Right lung (tissue), 10 donors: ENCODE measurements at places on chromosomes 7 and 10. TPM values are rescaled to one million over a fixed set of nuclear protein-coding genes. Genes with fewer than 3 reads are reported as not detected.

HOXA13 gene
- polyA plus RNA-seq: not detected

LAMB4 gene
- 0.28 TPM for polyA plus RNA-seq

GRCh38 chr10:58641095-58641531 is 128.4 kb downstream of the BICC1 start:
- DNase-seq: no peak

DNA sequence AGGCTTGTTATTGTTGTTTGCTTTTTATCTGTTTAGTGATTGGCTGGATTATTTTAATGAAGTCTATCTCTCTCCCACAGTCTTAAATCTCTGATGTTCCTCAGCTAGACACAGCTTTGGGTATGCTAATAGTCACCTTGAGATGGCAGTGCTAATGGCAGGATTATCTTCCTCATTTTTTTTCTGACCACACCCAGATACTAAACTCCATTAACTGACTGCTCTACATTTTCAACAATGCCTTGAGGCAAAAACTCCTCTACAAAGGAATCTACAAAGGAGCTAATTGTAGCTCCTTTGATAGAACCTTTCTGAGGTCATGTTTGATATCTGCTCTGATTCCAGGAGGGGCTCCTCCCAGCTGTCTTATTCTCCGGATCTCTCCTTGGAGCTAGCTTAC is 122.6 kb downstream of the HBP1 start:
- DNase-seq: no peak

DNA sequence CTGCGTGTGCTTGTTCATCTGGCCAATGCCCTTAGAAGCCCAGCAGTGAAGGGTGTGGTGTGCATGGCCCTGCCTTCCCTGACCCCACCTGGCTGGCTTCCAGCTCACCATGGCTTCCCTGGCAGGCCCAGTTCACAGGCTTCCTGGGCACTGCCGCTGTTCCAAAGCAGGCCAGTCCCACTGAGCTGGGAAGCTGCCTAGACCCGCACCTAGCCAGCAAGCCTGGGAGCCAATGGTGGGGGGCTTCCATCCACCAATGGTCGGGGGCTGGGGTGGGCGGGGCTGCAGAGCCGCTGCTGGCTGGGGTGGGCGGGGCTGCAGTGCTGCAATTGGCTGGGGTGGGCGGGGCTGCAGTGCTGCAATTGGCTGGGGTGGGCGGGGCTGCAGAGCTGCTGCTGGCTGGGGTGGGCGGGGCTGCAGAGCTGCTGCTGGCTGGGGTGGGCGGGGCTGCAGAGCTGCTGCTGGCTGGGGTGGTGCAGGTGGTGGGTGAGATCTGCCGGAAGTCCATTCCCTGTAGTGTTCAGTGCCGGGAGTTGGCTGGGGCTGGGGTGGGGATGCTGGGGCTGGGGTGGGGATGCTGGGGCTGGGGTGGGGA is 12.4 kb downstream of the CALY start:
- DNase-seq: no peak

GRCh38 chr7:128039544-128039953 is 8.3 kb upstream of the LRRC4 start:
- no peak for DNase-seq

GRCh38 chr7:148849393-148850098 is 34.5 kb downstream of the EZH2 start:
- no peak for DNase-seq

DNA sequence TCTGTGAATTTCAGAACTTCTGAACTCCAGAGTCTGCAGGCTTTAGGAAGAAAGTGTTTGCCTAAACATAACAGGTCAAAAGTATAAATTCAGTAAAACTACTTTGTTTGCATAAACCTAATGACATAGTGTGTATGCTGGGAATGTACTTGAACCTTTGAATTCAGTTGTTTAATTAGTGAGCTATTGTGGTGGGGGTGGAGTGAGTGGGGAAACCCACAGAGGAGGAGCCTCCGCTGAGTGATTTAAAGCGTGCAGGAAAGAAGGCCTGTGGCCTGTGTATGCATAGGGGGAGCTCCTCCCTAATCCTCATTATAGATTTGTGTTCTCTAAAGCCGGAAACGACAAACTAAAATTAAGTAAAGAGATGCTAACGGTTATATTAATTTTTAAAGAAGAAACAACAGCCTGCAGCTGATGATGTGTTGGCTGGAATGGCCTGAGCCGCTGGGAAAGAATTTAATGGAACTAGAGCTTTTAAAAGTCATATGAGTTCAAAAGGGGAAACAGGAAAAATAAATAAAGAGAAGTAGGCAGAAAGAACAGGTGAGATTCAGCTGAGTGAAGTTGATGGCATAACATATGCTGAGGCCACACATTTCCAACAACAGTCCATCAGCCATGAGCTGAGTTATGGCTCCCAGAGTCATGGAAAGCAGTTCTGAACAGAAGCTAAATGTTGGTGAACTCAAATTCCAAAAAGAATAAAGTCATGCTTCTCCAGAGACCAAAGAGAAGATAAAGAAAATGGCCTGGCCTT is 595.0 kb downstream of the GRM8 start:
- DNase-seq: no peak
